Activated CD4-positive, alpha-beta memory T cell treated with anti-CD3 and anti-CD28 coated beads for 36 hours (primary cell): ENCODE measurements at places on chromosomes 1 and 21. TPM values are rescaled to one million over a fixed set of nuclear protein-coding genes. Genes with fewer than 3 reads are reported as not detected.

- no peaks in the 10 kb centered on the region for H3K27me3 ChIP-seq
- peaks cover 41% of the 10 kb centered on the region for H3K4me1 ChIP-seq
- peaks cover 4% of the 10 kb centered on the region for H3K36me3 ChIP-seq
- H3K4me3 ChIP-seq: peak overlapping the region; percentile 82
Measured at GRCh38 chr1:226939438-226940028, 561 bp upstream of the COQ8A start.

GRCh38 chr1:58409890-58410289, 136.6 kb downstream of the OMA1 start:
- H3K27me3 ChIP-seq: no peaks in the 10 kb centered on the region
- peaks cover 1% of the 10 kb centered on the region for H3K36me3 ChIP-seq
- DNase-seq: no peak
- H3K27ac ChIP-seq: no peak overlapping the region
- no peaks in the 10 kb centered on the region for H3K4me1 ChIP-seq

Gene GUCA2A
- total RNA-seq: not detected

Gene CFAP107
- not detected for total RNA-seq

- peaks cover 47% of the 10 kb centered on the region for H3K36me3 ChIP-seq
- H3K27me3 ChIP-seq: no peaks in the 10 kb centered on the region
- no peak for DNase-seq
Measured at GRCh38 chr21:31143036-31143435, 104.8 kb upstream of the KRTAP19-8 start.

Gene EDEM3
- total RNA-seq: 15.2 TPM

DNA sequence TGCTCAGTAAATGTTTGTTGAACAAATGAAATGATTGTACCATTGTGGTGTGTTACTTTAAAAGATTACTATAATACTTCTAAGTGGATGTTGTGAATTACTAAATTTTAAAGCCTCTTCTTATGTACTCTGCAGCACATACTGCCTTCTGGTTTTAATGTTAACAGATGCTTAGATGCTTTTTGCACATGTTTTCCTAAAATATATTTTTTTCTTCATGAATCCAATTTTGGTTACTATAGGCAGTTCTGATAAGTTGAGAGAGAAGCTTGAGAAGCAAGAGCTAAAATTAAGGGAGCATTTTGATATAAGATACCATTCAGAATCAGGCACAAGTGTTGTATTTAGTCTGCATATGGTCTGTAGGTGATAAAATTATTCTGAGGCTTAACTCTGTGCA, 21.3 kb downstream of the CTTNBP2NL start:
- H3K27me3 ChIP-seq: peaks cover 6% of the 10 kb centered on the region
- H3K27ac ChIP-seq: no peak overlapping the region
- H3K4me3 ChIP-seq: no peak overlapping the region
- no peak for DNase-seq

Gene FABP3
- total RNA-seq: not detected

- DNase-seq: peak; percentile 81
- peaks cover 8% of the 10 kb centered on the region for H3K36me3 ChIP-seq
- H3K4me3 ChIP-seq: peak within 1 kb of the TSS; percentile 77
- H3K4me1 ChIP-seq: peaks cover 48% of the 10 kb centered on the region
- no peaks in the 10 kb centered on the region for H3K27me3 ChIP-seq
Measured at GRCh38 chr1:32335790-32336590, at the start of gene MARCKSL1. TSS of gene MARCKSL1 (minus strand) at chr1:32336233. CDS start at chr1:32336033, 200 bp downstream.
